Coronary artery (tissue), 2 donors: ENCODE measurements at places on chromosomes 3 and 15.

DNA sequence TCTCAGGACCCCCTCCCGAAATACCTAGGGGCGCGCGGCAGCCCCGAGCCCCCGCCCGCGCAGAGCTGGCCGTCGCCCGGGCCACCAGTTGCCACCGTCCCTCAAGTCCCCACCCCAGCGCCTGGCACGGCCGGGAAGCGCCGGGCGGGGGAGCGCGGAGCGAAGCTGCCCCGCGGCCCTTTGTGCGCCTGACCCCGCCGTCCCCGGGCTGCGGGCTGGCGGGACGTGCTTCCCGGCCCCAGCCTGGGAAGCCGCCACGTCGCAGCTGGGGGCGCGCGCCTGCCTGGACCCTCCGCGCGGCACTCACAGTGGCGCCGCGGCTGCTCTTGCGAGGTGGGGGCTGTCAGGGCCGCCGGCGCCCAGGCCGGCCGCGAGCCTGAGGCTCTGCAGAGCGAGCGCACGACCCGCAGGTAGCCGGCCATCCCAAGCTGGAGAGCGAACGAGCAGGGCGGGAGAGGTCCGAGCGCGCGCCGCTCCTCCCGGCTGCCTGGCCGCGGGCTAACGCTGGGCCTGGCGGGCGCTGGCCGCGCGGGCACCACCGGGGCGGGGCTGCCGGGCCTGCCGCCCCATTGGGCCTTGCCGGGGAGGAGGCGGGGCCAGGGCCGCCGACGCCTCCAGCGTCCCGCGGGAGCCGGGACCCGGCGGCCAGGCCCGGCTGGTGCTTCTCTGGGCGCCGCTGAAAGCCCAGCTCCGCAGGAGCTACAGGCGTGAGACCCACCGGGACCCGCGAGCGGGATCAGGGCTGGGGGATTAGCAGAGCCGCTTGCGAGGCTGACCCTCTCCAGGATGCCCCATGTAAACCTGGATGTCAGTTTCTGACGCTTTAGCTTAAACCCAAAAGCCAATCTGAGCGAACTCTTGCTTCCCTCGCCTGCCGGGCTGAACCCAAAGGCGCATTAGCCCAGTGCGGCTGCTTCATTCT, at the start of gene IDH2:
Gene IDH2, minus strand, starts transcription at position 500 of the 922 bp plus-strand sequence. Its CDS starts 78 bp downstream, at position 422.
- peak; percentile 85 for DNase-seq

DNA sequence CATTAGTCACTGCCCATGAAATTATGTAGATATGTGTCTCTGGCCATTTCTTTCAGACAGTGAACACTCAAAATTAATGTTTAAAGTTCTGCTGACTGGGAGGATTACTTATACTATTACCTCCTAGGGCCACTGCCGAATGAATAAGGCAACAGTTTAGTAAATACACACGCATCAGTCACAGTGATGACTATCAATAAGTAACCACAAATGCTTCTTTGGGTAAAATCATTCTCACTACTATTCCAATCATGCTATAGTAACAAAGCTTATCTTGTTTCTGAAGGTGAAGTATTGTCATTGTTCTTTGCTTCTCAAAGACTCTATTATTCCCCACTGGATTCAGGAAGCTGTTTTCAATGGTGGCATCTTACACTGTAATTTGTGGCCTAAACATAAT, 478.8 kb downstream of the EPHA3 start:
- DNase-seq, result no peak

GRCh38 chr15:43330780-43331087, 361 bp upstream of the LCMT2 start:
- no peak for DNase-seq

DNA sequence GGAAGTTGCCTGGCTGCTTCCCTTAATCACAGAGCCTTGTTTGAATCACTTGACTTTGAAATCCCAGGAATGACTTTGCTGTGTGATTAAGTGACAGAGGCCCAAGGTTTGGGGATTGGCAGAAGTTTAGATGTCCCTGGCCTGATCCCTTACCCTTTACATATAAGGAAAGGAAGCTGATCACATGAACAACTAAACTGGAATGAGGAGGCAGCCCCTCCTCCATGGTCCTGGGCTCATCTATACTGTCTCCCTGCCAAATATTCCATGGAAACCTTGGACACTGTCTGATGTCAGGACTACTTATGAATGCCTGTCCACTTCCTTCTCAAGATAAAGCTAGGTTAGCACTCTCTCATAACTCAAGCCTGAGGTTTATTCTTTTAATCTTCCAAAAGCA, 181.3 kb upstream of the CTDSPL start:
- DNase-seq, result peak; percentile 56

DNA sequence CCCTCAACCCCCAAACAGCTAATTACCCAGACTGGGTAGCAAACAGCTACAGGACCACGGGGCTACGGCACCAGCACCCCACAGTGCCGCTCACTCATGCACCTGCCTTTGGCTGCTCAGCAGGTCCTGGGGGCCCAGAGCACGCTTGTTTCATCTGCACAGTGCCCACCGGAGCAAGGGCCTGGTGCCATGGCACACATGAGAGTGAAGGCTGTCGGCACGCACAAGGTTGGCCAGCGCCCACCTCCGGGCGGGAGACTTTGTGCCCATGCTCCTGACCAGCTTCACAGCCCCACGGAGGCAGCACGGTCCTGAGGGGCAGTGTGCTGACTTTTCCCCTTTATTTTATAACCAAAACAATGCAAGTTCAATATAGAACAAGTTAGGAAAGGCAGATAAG, 135.9 kb upstream of the NSMCE3 start:
- no peak for DNase-seq

DNA sequence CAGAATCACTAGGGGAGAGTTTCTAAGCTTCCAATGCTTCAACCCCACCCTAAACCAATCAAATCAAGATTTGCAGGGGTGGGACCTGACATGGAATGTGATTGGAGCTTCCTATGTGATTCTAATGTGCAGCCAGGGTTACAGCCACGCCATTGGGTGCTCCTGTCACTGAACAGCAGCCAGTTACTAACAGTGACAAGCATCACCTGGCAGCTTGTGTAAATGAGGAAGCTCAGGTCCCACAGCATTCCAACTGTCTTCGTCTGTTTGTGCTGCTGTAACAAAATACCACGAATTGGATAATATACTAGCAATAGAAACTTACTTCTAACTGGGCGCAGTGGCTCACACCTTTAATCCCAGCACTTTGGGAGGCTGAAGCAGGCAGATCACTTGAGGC, 294.9 kb downstream of the SHQ1 start:
- no peak for DNase-seq

GRCh38 chr15:84598993-84599392, 1.8 kb upstream of the ZSCAN2 start:
- DNase-seq, result no peak

GRCh38 chr3:58952128-58952917, 97.5 kb downstream of the CFAP20DC start:
- no peak for DNase-seq

GRCh38 chr15:66760968-66761725, 59.1 kb downstream of the SMAD6 start:
- no peak for DNase-seq

GRCh38 chr15:88878720-88879184, 16.6 kb downstream of the HAPLN3 start:
- no peak for DNase-seq

- no peak for DNase-seq
These were observed 60.2 kb upstream of the SLC4A7 start for GRCh38 chr3:27544372-27544865.

DNA sequence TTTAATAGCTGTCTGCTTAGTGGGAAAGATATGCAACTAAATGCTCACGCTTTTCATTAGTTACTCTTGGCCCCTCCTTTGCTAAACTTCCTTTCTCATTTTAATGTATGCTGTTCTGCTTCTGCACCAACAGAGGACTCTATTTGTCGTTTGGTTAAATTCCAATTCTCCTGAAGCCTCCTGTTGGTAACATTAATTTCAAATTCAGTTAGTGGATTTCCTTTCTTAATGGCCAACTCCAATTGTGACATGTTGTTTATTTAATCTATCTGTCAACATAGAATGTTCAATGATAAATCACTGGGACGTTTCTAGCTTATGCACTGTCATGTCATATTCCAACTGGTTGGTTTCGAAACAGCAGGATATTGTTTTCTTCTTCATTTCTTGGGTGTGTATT, 467.4 kb upstream of the BCHE start:
- no peak for DNase-seq

- DNase-seq, result no peak
These were observed 40.5 kb upstream of the MITF start for GRCh38 chr3:69698728-69699127.

- DNase-seq, result no peak
These were observed 620 bp upstream of the CMSS1 start for GRCh38 chr3:99817047-99817436.

DNA sequence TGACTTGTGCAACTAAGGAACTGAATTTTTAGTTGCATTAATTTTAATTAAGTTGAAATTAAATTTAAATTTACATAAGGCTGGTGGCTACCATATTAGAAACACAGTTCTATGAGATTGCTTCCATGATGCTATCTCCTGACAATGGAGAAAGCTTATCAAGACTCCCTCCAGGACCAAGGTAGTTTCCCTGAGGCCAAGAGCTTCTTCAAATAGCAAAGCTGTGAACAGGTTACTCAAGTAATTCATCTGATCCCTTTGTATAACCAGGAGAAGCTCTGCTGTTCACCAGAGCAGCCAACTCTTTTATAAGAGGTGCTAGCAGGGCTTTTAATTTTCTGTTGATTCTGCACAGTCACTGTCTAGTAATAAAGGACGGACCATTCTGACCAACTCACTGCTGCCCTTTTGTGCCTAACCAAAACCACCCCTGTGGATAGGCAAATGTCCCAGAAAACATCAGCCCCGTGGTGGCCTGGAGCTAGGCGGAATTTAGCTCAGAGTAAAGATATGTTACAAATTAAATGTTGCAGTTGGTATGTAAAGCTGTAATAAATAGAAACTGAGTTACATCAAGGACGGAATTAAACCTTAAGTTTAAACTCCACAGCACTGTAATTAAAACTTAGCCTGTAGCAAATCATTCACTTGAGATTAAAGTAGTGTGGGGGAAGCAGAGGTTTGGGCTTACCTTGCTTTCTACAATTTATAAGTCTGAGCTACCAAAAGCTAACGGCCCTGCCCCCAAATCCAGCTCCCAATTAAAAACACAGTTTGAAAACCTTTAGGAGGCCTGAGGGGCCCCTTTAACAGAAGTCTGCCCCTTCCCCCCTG, 55.6 kb upstream of the LRTM1 start:
- DNase-seq, result no peak

DNA sequence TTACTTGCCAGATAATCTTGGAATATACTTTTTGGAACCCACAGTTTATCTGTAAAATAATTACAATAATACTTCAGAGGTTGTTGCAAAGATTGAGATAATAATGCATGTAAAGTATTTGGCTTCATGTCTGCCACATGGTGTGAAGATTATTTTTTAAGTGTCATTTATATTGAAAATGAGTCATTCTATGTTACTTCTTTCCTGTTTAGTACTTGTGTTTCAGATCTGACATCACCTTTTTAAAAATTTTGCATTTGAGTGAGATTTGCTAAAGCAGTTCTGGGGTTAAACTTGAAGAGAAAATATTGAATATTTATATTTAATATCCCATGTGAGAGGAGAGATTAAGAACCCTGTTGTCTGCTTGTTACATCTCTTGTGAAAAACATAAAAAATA, 31.2 kb downstream of the IQGAP1 start:
- DNase-seq, result no peak

DNA sequence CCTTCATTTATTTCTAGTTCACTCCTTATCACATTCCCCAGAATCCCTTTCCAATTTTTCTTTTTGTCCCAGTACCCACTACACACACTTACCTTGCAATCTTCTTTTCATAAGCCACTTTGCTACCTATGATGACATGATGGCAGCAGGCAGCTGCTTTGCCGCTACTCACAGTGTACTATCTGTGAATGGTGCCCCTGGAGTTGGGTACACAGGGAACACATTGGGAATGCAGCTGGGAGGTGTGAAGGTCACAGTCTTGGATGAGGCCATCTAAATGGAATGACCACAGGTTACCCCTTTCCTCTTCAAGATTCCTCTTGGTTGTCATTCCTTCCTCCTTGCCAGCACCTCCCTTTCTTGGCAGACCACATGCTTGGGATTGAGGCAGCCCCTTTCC, 20.8 kb upstream of the TNIK start:
- DNase-seq, result no peak

- DNase-seq, result no peak
These were observed 270.5 kb upstream of the P2RY1 start for GRCh38 chr3:152564459-152564858.

DNA sequence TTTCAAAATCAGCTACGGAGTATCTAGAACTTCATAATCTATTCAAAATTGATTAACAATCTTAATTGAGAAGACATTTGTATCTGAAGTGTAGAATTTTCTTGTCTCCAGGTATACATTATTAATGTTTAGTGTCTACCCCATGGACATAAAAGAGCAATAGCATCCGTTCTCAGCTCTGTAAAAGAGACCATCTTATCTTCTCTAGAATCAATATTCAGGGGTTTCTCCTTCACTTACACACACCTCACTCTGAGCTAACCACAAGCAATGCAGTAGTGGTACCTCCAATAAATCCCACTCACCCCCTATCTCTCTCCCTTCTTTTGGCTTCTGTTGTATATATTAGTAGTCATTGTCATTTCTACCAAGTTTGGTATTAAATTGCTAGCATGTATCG, 16.2 kb downstream of the MBNL1 start:
- DNase-seq, result no peak

GRCh38 chr3:114846779-114847178, 300.3 kb downstream of the ZBTB20 start:
- DNase-seq, result no peak
